ENCODE measurements at places on chromosomes 11 and 22.

GRCh38 chr22:17972385-17973191 is 51.8 kb downstream of the MICAL3 start:
- DNase-seq = no peak

DNA sequence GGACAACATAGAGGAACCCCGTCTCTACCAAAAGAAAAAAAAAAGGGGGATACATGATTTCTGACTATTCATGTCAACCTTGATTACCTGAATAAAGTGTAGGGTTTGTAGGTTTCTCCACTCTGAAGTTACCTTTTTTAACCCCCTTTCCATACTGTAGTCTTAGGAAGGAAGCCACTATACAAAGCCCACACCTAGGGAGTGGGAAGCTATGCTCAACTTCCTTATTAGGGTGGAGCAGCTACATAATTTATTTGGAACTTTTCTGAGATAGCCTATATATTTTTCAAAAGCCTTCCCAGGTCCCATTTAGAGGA is 582 bp upstream of the ATP6V1E1 start:
- no peak for DNase-seq

DNA sequence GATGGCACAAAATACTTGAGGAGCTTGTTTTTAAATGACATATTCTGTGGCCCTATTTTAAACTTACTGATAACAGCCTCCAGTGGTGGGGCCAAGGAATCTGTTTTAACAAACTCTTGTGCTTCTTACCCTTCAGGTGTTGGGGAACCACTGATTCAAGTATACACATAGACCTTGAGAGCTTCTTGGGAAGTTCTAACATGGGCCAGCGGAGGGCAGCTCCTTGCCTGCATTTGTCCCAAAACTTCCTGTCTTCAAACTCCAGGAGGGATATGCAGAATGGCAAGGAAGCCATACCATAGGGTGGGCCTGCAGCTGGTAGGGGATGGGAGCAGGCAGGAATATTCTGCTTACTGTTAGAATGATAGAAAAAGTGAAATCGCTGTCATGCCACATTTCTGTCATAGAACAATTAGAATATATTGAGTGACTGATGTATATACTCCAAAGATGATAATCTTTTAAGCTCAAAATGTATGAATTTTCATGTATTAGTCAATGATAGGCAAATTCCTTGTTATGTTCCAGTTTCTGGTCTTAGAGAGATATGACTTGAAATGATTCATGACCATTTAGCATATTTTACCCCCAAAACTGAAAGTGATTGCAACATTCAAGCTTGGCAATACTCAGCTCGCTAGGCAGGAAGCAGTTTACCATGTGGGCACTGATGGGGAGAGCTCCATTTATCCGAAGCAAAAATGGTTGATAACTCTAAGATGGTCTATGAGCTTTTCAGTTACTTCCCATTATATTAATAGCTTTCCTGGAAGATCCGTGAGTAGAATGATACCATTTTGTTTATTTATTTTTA is 9.2 kb downstream of the EXT2 start:
- DNase-seq = no peak

DNA sequence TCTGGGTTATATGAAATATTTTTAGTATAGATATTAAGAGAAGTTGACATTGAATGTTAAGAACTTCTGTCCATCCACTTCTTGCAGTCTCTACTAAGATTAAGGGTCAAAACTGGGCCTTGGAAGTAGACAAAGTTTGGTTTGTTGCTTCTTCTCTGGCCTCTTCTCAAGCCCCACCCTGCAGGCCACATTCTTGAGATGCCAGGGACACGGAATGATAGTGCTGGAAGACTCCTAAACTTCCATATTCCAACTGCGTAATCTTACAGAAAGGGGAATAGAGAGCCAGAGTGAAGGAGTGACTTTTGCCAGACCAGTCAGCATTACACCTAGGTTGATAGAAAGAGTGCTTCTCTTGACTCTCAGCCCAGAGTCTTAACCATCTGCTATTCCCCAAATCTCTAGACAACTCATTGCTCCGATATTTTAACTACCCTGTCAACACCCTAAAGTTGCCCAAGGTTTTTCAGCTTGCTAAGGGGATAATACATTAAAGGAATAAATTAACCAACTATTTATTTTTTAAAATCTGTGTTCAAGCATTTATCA is 136.4 kb upstream of the SYN3 start:
- no peak for DNase-seq

DNA sequence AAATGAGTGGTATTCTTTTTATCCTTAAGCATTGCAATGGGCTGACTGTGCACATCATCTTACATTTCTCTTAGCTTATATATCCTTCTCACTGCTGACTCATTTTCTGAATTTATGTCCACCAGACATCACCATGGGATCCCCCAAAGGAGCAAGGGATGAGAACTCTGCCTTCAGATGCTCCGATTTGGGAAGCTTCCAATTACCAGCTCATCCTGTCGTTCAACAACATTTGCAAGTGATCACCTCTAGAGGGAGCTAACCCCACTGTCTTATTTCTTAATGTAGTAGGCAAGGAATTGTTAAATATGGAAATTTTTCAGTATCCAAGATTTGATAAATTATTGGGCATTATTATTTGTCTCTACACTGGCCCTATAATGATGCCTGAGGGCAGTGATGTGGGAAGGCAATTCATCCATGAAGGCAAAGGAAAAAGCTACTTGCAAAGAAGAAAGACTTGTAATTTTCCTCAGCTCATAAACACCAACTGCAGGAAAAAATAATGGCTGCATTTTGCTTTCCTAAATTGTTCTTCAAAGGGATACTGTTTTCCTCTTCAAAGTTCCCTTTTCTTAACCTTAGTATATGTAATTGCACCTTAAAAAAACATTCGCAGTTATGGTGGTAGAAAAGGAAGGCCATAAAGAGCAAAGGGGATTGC is 102.4 kb upstream of the FSHB start:
- DNase-seq = no peak

DNA sequence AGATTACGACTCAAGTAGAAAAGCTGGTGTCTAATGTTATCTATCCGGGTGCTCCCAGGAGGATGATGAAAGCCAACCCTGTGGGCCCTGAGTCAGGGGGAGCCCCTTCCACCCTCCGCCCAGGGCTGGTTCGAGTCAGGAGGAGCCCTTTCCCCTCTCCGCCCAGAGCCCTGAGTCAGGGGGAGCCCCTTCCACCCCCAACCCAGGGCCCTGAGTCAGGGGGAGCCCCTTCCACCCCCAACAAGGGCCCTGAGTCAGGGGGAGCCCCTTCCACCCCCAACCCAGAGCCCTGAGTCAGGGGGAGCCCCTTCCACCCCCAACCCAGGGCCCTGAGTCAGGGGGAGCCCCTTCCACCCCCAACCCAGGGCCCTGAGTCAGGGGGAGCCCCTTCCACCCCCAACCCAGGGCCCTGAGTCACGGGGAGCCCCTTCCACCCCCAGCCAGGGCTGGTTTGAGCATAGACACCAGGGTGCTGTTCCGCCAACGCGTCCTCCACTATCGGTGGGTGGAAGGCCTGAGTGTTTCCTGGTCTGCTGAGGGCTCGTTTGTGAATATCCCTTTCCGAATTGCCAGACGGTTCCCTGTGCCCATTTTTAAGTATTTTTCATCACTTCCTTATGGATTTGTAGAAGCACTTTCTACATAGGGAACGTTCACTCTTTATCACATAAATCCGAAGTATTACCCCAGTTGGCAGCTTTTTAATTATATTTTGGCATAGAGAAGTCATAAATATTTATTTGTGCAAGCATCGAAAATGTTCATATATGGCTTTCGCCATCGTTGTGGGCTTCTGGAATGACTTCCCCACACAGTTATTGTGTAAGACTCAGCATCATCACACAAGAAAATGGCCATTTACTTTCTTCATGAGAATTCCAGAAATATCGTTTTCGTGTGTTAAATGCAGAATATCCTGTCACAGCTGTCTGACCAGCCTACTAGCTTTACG is 380.6 kb downstream of the BRD1 start:
- no peak for DNase-seq

DNA sequence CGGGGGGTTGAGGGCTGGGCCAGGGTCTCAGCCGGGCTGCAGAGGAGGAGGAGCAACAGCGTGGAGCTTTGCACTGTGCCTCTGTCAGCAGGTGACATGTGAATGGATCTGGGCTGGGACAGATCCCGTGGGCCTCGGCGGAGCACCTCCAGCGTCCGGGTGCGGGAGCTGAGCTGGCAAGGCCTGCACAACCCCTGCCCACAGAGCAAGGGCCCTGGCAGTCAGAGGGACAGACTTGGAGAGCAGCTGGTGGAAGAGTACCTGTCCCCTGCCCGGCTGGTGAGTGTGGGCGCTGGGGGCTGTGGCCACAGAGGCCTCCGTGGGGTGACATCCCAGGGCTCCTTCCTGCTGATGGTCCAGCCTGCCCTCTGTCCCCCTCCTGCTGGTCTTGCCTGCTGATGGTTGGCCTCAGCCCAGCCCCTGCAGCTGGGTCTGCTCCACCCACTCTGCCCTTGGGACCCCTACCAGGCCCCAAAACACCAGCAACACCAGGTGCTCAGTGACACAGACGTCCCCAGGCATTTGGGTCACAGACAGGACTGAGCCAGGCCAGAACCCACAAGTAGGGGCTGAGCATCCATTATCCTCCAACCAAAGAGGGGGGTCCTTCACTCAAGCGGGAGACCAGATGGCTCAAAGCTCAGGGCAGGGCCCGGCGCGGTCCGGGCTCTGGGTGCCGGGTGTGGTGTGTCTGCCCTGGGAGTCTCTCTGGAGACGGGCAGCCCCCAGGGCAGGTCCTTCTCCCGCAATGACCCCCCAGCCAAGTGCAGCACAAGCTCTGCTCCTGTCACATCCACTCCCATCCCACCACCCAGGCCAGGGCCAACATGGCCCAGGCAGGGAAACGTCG is 3.5 kb downstream of the LRRC56 start:
- no peak for DNase-seq

GRCh38 chr11:13674799-13675509 is 6.5 kb downstream of the FAR1 start:
- no peak for DNase-seq
